Stimulated activated naive CD8-positive, alpha-beta T cell treated with anti-CD3 and anti-CD28 coated beads, Interleukin-15, Interleukin-2, amounts not matched to agents 100 U/mL and 50 U/mL, for 24 hours (primary cell): ENCODE measurements at places on chromosomes 16 and 17.

DNA sequence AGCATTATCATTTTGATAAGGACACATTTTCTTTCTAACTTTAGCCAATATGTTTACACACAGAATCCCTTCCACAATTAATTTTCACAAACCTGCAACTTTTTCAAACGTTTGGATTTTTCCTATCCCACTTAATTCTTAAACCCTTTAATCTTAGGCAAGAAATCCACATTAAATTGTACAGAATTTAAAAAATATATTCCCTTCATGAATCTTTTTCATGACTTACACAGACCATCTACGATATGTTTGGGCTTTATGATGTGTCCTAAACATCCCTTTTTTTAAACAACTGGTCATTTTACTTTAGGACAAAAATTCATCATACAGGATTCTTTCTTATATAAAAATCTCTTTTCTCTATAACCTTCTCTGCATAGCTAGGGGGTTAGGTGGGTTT lies 241.5 kb upstream of the CNTNAP4 start:
- no peak for DNase-seq

- no peak for DNase-seq
Measured at GRCh38 chr17:17125136-17126084, 80.7 kb downstream of the PLD6 start.

DNA sequence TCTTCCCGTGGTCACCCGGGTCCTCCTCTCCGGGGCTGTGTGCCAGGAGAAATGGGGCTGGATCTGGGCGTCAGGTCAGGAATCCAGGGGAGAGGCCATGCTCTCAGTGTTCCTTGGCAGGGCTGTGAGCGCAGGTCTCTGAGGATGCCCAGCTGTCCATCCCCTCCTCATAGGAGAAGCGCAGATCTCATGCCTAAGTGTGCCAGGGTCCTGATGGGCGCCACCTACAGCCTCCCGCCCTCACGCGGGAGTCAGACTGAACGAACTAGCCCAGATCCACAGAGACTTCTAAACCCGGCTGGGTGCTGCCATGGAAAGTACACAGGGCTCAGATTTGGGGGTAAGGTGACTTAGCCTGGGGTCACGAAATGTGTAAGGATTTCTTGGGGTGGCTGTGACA lies 24.3 kb downstream of the MGRN1 start:
- no peak for DNase-seq

- DNase-seq, result no peak
Measured at GRCh38 chr16:79950932-79951719, 350.6 kb upstream of the MAF start.

- DNase-seq, result no peak
Measured at GRCh38 chr16:1119129-1119528, 23.1 kb upstream of the C1QTNF8 start.
